ENCODE measurements at places on chromosomes 16 and 17. TPM values are rescaled to one million over a fixed set of nuclear protein-coding genes. Genes with fewer than 3 reads are reported as not detected.

The HSF5 gene
- total RNA-seq, result 0.89 TPM

The AATK gene
- 0.31 TPM for total RNA-seq

The ST6GALNAC1 gene
- total RNA-seq, result 2.1 TPM

The WNK4 gene
- 0.77 TPM for total RNA-seq

The DCXR gene
- 140 TPM for total RNA-seq

The CORO6 gene
- total RNA-seq, result 3.1 TPM

The SLC6A4 gene
- total RNA-seq, result 0.12 TPM

The EPX gene
- not detected for total RNA-seq

The EDC4 gene
- total RNA-seq, result 128 TPM

The SLFN13 gene
- 50.4 TPM for total RNA-seq

The DECR2 gene
- 5.3 TPM for total RNA-seq

The OR3A3 gene
- not detected for total RNA-seq

GRCh38 chr16:19696328-19696727, 21.7 kb downstream of the KNOP1 start:
- DNase-seq, result peak; percentile 61

- no peak for DNase-seq
Measured at GRCh38 chr16:30018731-30019158, 4.3 kb upstream of the C16orf92 start.

- DNase-seq, result peak; percentile 81
Measured at GRCh38 chr16:18969050-18969854, 14.5 kb upstream of the TMC7 start.

GRCh38 chr17:81112450-81112849, 52.9 kb upstream of the PVALEF start:
- DNase-seq, result no peak

DNA sequence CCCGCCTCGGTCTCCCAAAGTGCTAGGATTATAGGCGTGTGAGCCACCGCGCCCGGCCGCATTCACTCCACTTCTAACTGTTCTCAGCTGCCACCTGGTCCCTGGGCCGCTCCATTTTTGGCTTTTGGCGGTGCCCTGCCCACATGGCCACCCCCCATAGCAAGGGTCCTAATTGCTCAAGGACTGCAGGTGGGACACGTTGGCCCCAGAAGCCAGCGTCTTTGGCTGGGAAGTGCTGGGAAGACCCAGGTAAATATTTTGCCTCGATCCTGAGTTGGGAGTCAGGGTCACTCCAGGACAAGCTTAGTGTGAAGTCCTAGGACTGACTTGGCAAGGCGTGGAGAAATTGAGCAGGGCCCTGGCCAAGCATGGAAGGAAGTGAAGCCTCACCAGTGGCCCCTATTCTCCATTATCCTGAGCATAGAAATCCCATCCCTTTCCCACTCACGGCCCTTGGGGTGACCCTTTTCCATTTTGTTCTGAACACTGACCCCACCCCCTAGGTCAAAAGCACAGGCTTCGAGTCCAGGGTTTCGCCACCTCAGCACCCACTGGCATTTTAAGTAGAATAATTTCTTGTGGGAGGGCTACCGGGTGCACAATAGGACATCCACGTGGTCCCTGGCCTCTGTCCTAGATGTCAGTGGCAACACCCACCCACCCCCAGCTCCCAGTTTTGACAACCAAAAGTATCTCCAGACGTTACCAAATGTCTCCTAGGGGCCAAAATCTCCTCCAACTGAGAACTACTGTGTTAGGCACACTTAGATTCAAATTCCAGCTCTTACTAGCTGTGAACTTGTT, 5.9 kb upstream of the WDR81 start:
- DNase-seq, result no peak

DNA sequence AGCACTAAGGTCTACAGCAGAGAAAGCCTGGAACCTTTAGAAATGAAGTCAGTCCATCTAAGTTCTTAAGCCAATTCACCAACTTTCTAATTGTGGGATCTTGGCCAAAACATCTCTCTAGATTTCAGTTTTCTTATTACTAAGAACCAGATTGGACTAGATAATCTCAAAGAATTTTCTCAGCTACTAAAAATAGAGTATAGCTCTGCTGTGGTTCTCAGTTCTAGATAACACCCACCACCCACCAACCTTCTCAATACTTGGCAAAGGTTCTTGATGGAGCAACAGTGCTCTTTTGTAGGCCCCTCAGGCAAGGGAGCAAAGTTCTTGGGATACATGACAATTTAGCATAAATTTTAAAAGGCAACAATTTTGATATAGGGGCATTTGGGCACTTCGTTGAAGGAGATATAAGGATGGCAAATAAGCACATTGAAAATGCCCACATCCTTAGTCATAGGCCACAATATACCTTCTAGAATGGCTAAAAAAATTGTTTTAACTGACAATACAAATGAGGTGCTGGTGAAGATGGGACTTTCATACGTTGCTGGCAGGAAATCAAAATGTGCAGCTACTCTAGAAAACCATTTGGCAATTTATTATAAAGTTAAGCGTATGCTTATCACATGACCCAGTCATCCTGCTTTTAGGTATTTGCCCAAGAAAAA, 74.4 kb upstream of the TMEM132E start:
- no peak for DNase-seq

GRCh38 chr16:86406056-86406455, 104.3 kb upstream of the FOXF1 start:
- no peak for DNase-seq

DNA sequence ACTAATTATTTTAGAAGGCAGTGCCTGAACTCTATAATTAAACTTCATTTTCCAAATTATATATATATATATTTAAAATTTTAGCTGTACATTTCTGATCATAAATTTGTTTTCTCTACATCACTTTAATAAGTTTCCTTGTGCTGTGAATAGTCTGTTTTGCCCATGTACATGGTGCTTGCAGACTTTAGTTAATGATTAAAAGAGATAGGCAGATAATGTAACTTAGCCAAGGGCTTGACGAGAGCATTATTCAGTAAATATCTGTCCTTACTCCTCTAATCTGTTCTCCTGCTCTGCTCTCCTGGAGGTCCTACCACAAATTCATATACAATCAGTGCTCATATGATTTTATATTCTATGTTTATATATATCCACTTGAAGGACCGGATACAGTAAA, 595.2 kb upstream of the KIF2B start:
- DNase-seq, result no peak

DNA sequence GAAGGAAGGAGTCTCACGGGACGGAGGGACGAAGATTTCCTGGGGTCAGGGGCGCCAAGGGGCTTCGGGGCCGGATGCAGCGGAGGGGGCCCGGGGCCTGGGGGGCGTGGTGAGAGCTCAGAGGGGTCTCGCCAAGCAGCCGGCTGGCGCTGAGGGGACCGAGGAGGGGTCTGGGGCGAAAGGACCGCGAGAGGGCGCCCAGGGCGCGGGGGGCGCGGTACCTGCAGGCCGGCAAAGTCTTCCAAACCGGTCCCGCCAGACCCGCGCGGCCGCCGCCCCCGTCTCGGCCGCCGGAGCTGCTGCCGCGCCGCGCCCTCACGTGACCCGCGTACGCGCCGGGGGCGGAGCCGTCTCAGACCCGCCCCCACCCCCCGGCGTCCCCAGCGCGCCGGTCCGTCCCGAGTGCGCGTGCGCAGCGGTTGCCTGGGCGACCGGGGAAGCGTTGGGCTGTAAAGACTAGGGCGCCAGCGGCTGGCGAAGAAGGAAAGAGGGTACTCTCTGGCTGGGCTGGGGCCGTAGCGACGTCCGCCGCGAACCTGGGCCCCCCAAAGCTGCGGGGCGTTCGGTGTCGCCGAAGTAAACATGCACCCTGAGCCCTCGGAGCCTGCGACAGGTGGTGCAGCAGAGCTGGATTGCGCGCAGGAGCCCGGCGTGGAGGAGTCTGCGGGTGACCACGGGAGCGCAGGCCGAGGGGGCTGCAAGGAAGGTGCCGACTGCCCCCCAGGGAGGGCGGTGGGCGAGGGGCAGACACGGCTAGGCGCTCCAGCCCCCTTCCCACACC, at the start of the genes DNAAF1 and HSDL1:
Gene DNAAF1, plus strand, starts transcription at position 450 of the 781 bp plus-strand sequence. Its CDS starts 133 bp downstream, at position 583.
Gene HSDL1, minus strand, starts transcription at position 319 of the 781 bp plus-strand sequence. CDS start 13,856 bp downstream, outside the sequence.
- peak; percentile 92 for DNase-seq

- DNase-seq, result no peak
Measured at GRCh38 chr16:66850115-66850815, 6.1 kb downstream of the CA7 start.

GRCh38 chr17:47816111-47816735, 5.4 kb downstream of the OSBPL7 start:
- DNase-seq, result no peak

GRCh38 chr17:58664302-58664701, 27.5 kb downstream of the TEX14 start:
- no peak for DNase-seq

DNA sequence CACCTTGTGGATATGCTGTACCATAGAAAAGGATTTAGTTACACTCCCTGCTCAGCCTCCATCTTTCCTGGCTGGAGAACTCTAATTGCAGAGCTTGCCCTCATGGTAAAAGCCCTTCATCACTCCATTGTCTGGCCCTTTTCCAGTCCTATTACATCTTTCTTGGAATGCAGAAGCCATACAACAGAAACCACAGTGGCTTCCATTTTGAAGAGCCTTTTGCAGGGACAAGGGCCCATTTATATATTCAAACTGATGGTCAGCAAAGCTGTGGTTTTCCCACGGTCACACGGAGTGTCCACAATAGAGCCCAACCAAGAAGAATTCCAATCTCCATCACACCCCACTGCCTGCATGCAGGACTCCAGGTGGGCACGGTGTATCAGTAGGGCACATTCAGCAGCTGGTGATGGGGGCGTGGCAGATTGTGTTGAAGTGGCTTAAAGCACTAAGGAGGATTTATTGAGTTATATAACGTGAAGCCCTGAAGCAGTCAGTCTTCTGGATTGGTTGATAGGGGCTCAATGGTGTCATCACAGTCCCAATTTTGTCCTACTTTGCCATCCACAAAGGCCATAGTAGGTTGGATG, 20.3 kb downstream of the COPRS start:
- no peak for DNase-seq

- no peak for DNase-seq
Measured at GRCh38 chr16:65532258-65532657, 410.4 kb upstream of the CDH11 start.

GRCh38 chr17:46983782-46984181, 4.7 kb upstream of the RPRML start:
- DNase-seq, result no peak

DNA sequence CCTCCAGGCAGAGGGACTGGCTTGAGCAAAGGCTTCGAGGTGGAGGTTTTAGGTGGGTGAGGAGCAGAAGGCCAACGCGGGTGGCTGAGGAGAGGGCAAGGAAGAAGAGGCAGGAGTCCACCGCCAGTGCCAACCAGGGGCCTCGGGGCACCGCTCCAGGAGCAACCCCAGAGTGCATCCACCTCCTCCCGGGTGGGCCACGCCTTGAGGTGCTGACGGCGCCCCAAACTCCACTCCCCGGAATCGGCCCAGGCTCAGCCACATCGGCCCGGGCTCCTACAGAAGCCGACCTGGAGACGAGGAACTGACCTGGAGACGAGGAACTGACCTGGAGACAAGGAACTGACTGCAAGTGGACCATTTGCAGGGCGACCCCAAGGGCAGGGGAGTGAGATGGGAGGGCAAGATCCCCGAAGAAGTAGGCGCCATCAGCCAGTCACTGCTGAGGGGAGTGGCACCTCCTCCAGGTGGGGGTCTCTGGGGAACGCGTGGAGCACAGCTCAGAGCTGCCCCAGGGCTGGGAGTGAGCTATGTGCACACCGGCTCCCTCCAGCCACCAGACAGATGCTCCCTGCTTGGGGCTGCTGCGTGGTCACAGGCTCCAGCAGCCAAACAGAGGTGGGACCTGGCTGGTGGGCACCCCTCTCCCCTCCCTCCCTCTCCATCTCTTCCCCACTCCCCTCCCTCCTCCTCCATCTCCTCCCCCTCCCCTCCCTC, 29.2 kb upstream of the CBFA2T3 start:
- DNase-seq, result no peak

DNA sequence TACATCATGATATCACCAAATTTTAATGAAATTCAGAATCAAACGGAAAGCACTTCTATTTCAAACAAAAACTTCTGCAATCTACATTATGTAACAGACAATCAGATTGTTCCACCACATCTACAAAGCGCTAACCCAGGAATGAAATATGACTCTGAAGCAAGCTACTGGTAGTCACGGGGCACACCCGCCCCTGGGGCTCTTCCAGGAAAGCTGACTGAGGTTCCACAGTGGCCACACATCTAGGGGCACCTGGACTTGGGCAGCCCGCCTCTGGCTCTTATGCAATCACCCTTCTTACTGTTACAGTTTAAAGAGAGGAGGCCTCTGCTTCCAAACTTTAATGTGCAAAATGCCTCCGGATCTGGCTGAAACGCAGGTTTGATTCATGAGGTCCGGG, 27.5 kb downstream of the ZCCHC14 start:
- DNase-seq, result no peak

- no peak for DNase-seq
Measured at GRCh38 chr16:88840600-88841215, 16.0 kb downstream of the GALNS start.

DNA sequence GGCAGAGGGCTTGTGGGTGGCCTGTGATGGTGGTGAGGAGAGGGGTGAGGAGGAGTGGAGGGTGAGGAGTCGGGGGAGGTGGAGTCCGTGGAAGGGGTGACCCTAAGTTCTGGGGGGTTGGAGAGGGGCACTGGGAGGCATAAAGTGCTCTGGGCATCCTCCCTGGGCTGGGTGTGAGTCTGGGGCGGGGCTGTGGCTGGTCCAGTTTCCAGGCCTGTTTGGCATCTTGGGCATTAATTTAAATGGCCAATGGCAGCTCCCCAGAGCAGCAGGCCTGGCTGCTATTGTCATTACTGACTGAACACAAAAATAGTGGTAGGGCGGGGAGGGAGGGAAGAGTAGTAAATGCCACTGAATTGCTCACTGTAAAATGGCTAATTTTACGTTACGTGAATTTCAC, 7.7 kb upstream of the ARHGAP23 start:
- no peak for DNase-seq

DNA sequence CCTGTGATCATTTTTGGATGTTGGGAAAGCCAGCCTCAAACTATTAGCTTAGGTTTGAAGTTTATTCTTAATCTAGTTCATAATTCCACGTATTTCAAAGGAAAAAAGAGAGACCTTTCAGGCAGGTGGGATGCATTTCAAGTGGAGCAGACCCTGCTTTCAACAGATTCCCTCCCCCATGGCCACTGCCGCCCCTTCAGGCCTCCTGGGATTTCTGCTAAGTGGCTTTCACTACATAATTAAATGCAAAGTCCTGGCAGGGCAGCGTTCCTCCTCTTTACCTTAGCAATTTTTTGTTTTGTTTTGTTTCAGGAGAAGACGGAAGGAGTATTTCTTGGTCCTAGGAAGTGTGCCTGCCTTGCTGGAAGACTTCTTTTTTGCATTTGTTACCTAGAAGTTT, 36.6 kb downstream of the MAF start:
- no peak for DNase-seq

DNA sequence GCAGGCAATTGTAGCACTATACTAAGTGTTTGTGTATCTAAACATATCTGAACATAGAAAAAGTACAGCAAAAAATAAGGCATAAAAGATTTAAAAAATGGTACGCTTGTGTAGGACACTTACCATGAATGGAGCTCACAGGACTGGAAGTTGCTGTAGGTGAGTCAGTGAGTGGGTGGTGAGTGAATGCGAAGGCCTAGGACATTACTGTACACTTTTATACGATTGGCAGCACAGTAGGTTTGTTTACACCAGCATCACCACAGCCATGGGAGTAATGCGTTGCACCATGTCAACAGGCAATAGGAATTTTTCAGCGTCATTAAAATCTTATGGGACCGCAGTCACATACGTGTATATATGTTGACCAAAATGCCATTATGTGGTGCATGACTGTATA, 45.6 kb downstream of the DNAH9 start:
- DNase-seq, result no peak
